ENCODE measurements at places on chromosomes 16 and 17.
A peak's percentile ranks its signal among the peaks of the same experiment; 100 is the strongest.

- no peak for DNase-seq
Observed at GRCh38 chr16:14101415-14101814, 30.3 kb downstream of the MRTFB start.

- peak; percentile 53 for DNase-seq
Observed at GRCh38 chr16:51818342-51818944, 667.4 kb upstream of the SALL1 start.

DNA sequence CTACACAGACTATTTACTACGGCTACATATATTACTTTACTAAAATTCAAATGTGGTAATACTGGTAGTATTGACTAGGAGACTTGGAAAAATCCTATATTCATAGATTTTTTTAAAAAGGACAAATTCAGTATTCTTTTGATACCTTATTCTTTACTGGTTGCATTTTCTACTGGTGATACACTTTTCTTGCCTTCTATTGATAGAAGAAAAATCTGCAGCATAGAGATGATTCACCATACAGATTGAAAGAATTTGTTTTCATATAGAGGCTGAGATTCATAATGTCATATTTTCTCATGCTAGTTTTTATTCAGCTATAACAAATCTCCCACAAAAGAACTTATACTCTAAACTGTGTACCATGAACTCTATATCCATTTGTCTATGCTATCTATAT, 195.4 kb upstream of the C17orf78 start:
- DNase-seq: no peak

- no peak for DNase-seq
Observed at GRCh38 chr16:66979011-66979717, 9.2 kb upstream of the CES4A start.

- no peak for DNase-seq
Observed at GRCh38 chr17:78166416-78166815, 2.0 kb upstream of the SYNGR2 start.

DNA sequence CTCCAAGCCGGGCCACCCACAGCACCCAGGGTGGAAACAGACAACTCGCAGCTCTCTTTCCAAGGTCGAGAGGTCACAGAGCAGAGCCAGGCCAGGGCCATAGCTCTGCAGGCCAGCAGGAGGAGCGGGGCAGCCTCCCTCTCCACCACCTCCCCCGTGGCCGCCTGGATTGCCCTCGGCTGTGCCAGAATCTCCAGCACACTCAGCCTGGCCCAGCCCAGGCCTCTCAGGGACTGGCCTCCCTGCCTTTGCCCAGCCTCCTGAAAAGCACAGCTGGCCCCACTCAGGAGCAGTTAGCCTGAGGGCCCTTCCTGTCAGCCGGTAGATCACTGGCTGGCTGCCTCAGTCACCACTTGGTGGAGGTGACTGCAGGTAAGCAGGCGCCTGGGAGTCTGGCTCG, 85.8 kb upstream of the SEC14L1 start:
- no peak for DNase-seq

DNA sequence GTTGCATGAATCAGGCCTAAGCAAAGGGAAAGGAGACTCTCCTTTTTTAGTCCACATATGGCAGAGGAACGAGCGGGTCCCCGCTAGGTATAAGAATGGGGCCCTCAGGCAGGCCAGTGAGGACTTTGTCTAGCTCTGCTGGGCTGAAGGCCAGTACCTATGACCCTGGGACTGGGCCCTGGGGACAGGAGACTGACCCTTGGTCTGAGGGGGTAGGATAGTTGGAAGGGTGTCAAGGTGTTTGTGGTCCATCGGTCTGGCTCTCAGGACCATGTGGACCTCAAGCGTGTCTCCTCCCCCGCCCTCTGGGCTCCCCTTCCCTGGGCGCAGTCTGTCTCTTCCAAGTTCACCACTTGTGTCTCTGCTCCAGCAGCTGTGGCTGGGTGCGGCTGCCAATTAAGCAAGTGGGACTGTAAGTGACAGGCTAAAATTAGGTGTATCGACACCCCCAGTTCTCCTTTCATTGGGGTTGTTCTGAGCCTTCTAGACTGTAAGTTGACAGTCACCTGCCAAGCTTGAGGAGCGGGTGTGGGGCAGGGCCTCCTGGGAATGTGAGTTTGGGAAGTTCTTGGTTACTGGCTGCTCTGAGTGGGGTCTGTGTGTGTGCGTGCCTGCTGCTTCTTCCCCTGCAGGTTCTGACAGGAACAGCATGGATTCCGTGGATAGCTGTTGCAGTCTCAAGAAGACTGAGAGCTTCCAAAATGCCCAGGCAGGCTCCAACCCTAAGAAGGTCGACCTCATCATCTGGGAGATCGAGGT, 24.5 kb downstream of the AKAP1 start:
- no peak for DNase-seq

DNA sequence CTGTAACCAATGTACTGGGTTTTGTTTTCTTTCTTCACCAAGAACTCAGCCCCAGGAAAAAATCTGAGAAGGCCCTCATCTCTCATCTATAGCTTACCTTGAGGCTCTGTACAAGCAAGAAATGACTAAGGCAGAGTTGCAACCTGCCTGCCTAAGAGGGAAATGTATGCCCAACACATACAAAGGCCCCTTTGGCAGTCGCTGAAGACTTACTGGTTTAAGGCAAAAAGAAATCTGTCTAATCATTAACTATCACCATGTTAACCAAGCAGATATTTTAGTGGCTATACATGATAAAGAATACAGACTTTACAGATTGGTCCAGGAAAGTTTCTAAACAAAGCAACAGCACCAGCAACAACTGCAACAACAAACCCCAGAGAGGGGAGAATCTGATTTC, 14.2 kb downstream of the ZNF624 start:
- no peak for DNase-seq

GRCh38 chr17:80984749-80985148, 6.9 kb upstream of the CHMP6 start:
- no peak for DNase-seq

DNA sequence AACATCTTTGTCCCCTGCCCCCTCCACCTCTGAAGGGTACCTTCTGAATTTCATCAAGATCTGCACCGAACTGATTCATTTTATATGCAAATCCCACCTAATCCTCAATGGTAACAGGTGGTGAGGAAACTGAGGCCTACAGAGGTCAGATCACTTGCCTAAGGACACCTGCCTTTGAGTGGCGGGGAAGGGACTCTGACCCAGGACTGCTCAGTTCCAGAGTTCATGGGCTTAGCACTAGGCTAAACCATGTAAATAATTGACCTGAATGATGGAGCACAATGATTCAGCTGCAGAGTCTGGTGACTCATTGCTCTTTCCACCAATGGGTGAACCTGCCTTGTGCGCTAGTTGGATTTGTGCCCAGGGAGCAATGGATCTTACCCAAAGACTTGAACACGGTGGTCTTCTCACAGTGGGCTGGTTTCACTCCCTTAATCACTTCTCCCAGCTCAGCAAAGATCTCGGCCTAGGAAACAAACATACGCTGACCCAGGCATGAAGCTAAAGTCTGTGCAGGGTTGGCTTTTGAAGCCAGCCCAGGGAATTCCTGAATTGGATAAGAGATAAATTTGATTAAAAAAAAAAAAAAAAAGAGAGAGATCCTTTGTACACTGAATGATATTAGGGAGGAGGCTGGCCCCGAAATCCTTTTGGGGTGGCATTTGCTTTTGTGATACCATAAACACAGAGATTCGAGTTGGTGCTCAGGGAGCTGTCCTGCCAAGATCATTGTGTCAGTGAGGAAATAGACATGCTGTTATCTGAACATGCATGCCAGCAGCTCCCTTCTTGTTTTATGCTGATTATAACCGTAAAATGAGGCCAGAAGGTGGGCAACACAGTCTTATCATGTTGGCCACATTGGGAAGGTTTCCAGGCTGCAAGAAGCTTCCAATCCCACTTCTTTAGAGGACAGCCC, 17.0 kb downstream of the CRYM start:
- no peak for DNase-seq

Measured in activated CD8-positive, alpha-beta memory T cell treated with anti-CD3 and anti-CD28 coated beads, Interleukin-2, amount 50 U/mL, for 48 hours (primary cell).